ENCODE measurements at places on chromosomes 13 and 19.

- no peak for DNase-seq
Observed at GRCh38 chr13:46676378-46676725, 120.6 kb downstream of the ESD start.

DNA sequence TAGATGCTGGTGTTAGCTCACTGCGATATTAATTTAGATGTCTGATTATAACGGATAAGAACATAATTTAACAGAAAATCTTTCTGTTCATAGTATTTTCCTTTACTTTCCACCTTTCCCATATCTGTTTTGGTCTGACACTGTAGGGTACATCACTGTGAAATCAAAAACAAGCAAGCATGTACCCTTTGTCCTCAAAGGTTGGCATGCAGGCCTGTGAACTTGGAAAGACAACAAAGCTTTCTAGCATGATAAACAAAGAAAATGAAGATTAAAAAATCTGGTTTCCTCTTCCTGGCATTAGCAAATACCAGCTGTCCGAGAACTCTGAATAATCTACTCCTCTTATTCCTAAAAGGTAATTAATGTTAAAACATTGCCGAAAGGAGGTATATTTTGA, 31.6 kb downstream of the THSD1 start:
- no peak for DNase-seq

DNA sequence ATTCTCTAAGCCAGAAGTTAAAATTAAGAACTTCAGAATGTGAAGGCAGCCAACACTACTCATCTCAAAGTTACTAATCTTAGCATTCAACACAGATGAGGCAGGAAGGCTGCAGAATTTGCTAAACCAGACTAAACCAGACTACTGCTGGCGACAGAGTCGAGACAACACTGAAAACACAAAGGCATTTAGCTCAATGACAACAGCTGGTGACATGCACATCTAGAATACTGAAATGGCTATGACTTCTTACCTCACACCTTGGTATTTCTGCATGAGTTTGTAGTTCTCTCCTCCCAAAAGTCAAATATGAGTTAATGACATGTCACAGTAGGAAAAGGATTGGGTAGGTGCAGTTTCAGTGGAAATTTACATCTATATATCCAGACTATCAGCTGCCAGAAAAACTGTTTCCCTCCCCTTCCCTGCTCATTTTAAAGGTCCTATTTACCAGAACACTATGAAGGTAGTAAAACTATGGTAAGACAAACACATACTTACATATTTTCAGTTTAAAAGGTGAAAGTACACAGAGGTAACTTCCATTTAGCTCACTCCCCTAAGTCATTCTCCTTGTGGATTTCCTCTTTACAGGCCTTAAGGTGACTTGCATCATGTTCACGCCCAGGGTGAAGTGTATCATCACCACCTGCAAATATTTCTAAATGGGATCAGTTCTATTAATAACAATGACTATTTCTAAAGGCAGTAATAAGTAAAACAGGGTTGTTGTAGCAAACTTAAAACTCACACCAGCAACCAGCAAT, 21.4 kb downstream of the FOXO1 start:
- no peak for DNase-seq

DNA sequence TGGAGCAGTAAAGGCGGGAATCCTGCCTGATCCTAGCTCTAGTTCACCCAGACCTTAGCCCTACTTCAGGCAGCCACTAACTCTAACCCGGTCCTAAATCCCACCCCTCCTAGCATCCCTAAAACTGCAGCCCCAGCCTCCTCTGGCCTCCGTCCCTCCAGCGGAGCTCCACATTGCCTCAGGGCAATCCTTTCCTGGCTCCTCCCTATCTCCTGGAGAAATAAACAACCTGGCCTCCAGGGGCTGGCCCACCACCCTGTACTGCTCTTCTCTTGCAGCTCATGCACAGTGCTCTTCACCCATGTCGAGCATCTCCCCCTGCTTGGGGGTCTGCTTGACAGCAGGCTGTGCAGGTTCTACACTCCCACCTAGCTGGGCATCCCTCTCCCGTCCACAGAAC, 6.7 kb downstream of the POU2F2 start:
- DNase-seq, result no peak

DNA sequence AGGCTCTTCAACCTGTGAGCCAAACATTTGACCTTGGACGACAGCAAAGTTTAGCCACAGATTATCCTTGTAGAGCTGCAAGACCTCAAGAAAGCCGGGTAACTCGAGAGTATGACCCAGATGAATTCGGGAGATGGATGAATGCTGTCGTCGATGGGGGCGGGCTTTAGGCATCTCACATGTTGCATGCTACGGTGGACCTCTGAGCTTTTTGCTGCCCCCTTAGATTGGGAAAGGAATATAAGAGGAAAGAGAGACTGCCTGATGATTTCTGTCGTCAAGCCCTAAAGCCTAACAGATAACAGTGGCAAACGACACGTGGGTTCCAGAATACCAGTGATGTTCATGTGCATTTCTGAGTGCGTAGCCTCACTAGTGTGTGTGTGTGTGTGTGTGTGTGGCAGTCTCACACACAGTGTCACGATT, 730 bp upstream of the ABCC4 start:
- no peak for DNase-seq

- peak; percentile 99 for DNase-seq
Observed at GRCh38 chr19:58380662-58381459, at the start of gene ZNF837. Gene ZNF837 (minus strand): TSS chr19:58381030. CDS start chr19:58369332, 11,698 bp downstream.

- DNase-seq, result no peak
Observed at GRCh38 chr13:80462567-80462966, 121.6 kb upstream of the SPRY2 start.

- no peak for DNase-seq
Observed at GRCh38 chr13:73061473-73061872, 2.7 kb downstream of the KLF5 start.

GRCh38 chr19:1514986-1515721, 2.3 kb upstream of the ADAMTSL5 start:
- DNase-seq, result no peak

GRCh38 chr19:8552810-8553209, 24.4 kb downstream of the MYO1F start:
- no peak for DNase-seq

GRCh38 chr13:42056146-42056545, 7.7 kb downstream of the DGKH start:
- DNase-seq, result no peak

DNA sequence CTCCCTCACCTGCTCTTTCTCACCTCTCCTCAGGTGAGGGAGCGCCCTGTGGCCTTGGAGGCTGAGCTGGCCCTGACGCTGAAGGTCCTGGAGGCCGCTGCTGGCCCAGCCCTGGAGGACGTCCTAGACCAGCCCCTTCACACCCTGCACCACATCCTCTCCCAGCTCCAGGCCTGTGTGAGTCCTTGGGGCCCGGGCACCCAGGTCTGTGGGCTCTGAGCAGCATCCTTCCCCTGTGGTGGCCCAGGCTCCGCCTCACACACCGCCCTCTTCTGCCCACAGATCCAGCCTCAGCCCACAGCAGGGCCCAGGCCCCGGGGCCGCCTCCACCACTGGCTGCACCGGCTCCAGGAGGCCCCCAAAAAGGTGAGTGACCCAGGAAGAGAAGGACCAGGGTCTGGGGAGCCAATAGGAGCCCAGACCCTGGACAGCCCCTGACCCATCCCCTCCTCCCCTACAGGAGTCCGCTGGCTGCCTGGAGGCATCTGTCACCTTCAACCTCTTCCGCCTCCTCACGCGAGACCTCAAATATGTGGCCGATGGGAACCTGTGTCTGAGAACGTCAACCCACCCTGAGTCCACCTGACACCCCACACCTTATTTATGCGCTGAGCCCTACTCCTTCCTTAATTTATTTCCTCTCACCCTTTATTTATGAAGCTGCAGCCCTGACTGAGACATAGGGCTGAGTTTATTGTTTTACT, 1.9 kb downstream of the IFNL1 start:
- no peak for DNase-seq

- DNase-seq, result no peak
Observed at GRCh38 chr13:111304041-111304544, 16.3 kb upstream of the TEX29 start.

- peak; percentile 57 for DNase-seq
Observed at GRCh38 chr19:51687791-51688670, 5.1 kb upstream of the SPACA6 start.

- no peak for DNase-seq
Observed at GRCh38 chr19:55704494-55705245, 29.6 kb downstream of the EPN1 start.

DNA sequence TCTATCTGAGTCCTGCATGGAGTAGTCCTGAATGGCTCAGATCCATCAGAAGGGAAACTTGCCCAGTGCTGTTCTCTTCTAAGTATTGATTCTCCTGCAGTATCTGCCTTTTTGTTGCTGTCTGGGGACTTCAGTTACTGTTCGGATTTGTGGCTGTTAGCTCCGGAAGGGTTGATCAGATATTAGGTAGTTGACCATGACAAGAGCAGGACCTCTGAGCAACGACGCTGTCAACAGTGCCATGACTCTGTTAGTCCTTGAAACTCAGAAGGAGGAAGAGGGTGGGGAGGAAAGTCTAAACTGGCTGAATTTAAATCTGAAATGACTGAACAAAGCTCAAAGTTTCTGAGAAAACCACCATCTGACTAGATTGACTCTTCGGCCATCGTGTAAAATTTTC, 42.2 kb downstream of the CCNE1 start:
- no peak for DNase-seq

- DNase-seq, result no peak
Observed at GRCh38 chr13:41897126-41897525, 63.8 kb downstream of the VWA8 start.

- DNase-seq, result no peak
Observed at GRCh38 chr13:30318026-30318425, 10.7 kb upstream of the KATNAL1 start.

DNA sequence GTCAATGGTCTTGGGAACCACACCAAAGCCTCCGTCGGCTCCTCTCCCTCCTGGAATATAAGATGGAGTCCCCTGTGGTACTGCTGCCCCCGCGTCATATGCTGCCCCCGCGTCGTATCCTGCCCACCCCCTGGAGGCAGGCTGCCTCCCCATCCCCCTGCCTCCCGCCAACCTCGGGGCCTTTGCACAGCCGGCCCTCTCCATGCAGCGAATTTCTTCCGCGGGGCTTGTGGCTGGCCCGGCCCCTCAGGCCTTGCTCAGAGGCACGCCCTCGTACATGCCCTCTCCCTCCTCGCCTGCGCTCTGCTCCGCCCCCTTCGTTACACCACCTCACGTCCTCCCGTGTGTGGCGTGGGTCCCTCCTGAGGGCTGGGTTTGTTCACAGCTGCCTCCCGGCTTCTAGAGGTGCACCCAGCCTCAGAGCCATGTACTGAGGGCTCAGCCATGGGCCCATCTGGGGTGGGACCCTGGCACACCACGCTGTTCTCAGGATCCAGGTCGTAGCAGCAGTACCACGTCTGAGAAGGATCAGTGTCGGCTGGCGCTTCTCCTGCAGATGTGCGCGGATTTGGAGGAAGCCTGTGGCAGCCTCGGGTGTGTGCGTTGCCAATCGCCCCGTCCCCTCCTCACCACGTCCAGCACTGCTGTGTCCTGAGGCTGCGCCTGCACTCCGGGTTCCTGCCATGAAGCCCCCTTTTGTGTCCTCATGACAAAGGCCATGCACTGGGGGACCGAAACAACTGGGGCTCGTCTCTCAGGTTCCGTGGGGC, 47.7 kb downstream of the MCF2L start:
- no peak for DNase-seq

- DNase-seq, result no peak
Observed at GRCh38 chr19:5268801-5269200, 71.8 kb downstream of the PTPRS start.

DNA sequence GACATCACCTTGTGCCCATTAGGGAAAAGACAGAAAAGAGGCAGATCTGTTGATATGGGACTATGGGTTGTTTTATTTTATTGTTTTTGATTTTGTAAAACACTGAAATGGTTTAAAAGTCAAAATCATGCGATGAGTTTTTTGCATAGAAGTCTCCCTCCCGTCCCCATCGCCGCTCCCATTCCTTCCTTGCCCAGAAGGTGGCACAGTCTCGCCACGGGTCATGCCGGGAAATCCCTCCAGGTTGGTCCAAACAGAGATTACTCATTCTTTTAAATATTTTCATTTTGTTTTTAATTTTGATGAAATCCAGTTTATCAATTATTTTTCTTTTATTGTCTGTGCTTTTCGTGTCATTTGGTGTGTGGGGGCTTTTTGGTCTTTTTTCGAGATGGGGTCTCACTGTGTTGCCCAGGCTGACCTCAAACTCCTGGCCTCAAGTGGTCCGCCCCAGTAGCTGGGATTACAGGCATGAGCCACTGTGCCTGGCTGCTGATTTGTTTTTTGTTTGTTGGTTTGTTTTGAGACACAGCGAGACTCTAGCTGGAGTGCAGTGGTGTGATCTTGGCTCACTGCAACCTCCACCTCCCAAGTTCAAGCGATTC, 9.2 kb downstream of the PGPEP1 start:
- DNase-seq, result peak; percentile 42
